ENCODE measurements at places on chromosomes 2 and 18.

DNA sequence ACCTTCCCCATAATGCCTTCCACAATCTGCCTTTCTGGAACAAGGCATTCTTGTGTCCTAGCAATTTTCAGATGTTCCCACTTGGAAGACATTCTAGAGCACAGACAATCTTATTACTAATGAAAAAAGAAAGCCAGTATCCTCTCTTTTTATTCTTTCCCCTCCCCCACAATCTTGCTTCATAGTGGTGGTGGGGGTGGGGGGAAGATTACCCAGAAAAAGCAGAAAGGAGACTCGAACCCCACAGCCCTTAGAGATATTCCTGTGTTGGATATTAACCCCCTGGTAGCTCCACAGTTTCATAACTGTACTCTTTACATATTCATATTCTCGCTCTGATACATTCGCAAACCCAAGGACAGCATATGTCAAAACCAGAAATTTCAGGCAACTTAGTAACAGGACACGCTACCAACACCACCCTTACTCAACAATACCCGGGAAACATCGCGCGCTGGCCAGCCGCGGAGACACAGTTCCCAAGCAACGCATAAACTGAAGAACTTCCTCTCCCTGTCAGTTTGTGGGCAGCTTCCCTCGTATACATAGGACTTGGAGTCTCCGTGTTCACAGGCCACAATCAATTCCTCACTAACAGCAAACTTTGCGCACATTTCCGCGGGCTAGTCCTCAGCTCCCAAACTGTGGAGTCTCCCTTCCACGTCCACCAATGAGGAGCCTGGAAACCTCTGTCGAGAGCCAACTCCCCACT, 793 bp downstream of the NR4A2 start:
- no peak for DNase-seq

- no peak for DNase-seq
Observed at GRCh38 chr2:15096873-15097272, 464.3 kb downstream of the NBAS start.

GRCh38 chr2:224780106-224780505, 63.9 kb upstream of the CCDC195 start:
- DNase-seq: no peak

DNA sequence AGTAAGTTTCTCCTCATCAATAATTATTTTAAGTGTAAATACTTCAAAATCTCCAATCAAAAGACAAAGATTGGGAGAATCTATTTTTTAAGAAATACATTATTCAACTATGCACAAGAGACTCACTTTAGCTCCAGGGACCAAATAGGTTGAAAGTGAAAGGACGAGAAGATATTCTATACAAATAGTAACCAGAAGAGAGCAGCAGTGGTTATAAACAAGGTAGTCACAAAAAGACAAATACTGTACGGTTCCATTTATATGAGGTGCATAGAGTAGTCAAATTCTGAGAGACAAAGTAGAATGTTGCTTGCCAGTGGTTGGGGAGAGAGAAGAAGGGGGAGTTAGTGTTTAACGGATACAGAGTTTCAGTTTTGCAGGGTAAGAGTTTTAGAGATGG, 69.8 kb downstream of the POU3F3 start:
- no peak for DNase-seq

- DNase-seq: no peak
Observed at GRCh38 chr2:23578964-23579671, 194.1 kb downstream of the KLHL29 start.

GRCh38 chr2:101630224-101630949, 67.1 kb upstream of the MAP4K4 start:
- DNase-seq: no peak

GRCh38 chr2:172945510-172945850, 130.2 kb upstream of the MAP3K20 start:
- DNase-seq: no peak
